ENCODE measurements at places on chromosomes 7 and 10.

- DNase-seq: no peak
These were observed 167.7 kb downstream of the GFRA1 start for GRCh38 chr10:116105264-116105663.

DNA sequence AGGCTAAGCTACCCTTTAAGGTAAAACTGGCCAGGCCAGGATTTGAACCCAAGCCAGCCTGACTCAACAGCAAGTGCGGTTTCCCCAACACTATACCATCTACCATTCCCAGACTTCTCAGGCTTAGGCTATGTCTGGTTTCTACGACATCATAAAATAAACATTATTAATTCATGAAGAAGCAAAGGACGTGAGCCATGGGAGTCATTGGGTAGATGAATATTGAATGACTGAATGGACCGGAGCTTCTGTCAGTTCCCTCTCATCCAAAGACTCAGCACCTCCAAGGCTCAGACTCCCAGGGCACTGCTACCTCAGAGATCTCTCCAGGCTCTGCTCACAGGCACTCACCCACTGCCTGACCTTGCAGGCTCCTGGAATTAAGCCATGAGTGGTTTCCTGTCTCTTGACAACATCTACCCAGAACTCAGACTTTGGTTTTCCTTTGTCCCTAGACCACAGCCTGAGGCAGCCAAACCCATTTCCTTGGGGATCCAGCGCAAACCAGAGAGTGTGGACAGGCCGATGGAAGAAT lies 64.6 kb upstream of the STEAP1B start:
- peak; percentile 97 for DNase-seq

- no peak for DNase-seq
These were observed 87.3 kb upstream of the DIP2C start for GRCh38 chr10:776772-777171.

- no peak for DNase-seq
These were observed 34.9 kb upstream of the KIAA1217 start for GRCh38 chr10:24174014-24174413.

DNA sequence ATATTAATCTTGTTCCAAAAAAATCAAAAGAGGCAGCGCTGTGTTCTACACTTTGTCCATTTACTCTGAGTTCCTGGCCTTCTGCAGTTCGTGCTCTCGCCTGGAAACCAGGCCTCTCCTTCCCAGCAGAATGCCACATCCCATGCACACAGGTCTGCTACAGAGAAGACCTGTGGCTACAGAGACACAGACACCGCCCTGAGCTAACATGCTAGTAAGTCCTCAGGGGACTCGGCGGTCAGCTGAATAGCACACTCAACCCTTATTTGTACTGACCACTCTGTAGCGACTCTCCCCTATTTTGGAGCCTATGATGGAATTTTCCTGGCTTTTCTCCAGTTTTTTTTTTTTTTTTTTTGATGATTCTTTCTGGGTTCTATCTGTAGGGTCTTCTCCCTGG lies 12.8 kb downstream of the CREB3L2 start:
- no peak for DNase-seq

DNA sequence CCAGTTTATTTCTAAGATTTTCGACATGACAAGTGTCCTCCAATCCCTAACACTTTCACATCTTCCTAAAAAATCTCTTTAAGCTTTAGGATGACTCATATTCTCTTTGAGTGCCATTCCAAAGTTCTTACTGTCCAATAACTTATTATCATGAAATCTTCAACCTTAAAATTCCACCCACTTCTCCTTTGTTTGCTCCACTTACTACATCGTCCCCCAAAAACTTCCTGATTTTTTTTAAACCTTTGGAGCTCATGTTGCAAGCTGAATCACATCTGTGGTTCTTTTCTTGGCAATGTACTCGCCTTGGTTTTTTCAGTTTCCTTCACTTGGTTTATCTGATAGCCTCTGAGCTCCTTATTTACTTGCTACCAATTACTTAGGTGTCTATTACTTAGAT lies 39.2 kb upstream of the JCAD start:
- DNase-seq: peak; percentile 92

DNA sequence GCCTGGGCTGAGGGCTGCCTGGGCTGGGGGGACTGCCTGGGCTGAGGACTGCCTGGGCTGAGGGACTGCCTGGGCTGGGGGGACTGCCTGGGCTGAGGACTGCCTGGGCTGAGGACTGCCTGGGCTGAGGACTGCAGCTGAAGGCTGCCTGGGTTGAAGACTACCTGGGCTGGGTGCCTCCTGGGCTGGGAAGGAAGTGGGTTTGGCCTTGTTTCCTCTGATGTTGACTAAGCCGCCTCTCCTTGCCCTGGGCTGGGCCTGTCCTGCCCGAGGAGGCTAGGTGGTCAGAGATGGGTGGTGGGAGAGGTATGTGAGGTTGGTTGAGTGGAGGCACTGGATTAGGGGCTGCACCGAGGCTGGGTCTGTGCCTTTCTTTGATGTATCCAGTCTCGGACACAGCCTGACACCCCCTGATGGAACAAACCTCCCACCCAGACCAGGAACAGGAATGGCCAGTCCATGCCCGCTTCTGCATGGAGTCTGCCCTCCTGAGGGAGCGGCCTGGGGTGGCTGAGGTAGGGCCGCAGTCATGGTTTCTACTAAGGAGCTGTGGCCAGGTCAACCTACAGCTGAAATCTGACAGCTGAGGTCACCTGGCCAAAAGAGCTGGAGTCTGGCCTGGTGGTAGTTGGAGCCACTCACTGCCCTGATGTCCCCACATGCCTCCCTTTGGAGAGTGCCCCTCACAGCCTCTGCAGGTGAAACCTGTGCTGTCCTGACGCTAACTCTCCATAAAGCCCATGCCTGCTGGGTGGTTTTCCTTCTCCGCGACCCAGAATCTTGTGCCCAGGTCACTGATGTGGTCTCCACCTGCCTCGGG lies 22.3 kb downstream of the SCART1 start:
- no peak for DNase-seq

GRCh38 chr7:72793791-72794190 lies 34.2 kb downstream of the TYW1B start:
- no peak for DNase-seq

DNA sequence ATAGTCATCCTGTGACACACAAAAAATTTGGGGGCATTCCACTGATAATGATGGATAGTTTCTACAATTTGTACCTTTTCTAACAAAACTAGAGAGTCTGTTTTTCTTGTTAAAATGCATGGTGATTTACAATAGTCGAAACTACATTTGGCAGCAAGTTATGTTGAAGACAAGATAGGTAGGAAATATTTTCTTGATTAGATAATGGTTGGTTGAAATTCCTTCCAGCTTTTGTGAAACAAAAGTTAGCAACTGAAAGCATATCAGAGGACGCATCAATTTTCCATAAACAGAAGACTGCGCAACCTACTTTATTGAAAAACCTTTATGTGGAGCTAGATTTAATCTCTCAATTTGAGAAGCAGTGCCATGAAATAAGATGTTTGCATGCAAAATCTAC lies 155.8 kb upstream of the GLI3 start:
- DNase-seq: no peak

- DNase-seq: no peak
These were observed 41.7 kb downstream of the CHCHD3 start for GRCh38 chr7:133040178-133040577.

DNA sequence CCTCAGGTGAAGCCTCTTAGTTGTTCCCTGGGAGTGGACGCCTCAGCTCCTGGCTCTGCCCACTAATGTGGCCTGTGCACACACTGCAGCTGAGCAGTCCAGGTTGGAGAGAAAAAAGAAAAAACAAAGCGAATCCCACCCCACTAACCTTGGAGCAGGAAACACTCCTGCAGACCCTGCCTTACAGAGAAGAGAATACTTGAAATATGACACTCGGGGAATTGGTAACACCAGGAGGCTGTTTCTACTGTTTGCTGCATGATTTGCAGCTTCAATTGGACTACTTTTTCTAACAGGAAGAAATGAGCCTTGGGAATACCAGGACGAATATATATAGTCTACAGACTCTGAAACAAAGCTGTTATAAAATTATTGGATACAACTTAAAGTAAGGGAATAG lies 22.2 kb downstream of the CDHR3 start:
- no peak for DNase-seq

DNA sequence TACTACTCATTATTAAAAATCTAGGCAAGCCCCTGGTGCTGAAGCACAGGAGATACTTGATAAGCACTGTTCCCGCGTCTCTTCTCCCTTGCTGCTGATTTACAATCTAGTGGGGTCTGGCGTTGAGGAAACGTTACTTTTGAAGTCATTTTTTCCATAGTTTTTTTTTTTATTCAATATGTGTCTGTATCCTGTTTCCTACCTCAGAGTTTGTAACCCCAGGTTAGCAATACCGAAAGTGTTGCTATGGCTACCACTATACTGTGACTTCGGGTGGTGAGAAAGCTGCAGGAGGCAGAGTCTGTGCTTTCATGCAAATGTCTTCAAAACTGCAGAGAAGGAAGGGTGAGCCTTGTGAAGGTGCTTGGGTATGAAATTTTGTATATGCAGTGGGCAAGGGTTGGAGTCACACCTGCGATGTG lies 458.8 kb upstream of the GHITM start:
- DNase-seq: no peak

- DNase-seq: no peak
These were observed 64.1 kb downstream of the DOCK1 start for GRCh38 chr10:126969310-126969709.

GRCh38 chr10:106078895-106079576 lies 1085.5 kb downstream of the SORCS1 start:
- peak; percentile 81 for DNase-seq

Data from fibroblast of skin of back (primary cell).